Stimulated activated CD4-positive, alpha-beta T cell treated with anti-CD3 and anti-CD28 coated beads, Interleukin-4, amount 100 ng/mL, for 4 hours (primary cell): ENCODE measurements at places on chromosomes 1 and 21.

DNA sequence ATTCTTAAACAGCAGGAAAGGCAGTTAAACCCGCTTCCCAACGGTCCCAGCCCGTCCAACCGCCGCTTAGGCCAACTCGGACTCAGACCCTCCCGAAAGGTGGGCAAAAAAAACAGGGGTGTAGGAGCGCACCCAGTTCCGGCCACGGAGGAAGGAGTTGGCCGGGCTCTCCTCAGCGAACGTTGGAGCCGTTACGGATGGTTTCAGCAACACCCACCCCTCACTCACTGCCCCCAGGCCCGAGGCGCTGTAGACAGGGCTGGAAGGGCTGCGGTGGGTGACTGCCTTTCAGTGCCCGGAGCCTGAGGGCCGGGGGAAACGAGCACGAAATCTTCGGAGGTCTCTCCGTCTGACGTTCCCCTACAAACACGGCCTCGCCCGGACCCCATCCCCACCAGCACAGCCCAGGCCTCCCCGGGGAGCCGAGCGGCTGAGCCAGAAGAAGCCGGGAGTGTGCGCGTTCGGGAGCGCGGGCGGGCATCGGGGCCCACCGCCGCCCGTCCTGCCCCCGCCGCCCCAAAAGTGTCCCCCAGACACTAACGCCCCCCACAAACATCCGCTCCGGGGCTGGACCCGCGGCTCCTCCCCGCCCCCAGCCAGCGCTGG lies 1.3 kb downstream of the KDM5B start:
- no peak for DNase-seq

GRCh38 chr1:82099170-82099569 lies 298.4 kb downstream of the ADGRL2 start:
- no peak for DNase-seq

DNA sequence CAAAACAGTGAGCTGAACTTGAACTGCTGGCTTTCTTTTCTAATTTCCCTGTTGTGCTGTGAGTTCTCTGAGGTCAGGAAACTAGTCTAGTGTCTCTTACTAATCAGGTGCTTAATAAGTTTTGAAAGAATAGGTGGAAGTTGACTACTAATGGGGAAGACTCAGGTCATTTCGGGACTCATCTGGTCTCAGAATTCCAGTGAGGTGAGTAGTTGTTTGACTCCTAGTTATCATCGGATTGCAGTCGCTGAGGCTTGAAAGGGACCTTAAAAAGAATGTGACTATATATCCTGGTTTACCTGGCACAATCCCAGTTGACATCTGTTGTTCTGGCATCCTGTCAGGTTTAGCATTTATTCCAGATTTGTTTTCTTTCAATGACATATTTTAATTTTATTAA lies 81.4 kb upstream of the SPAG17 start:
- DNase-seq = no peak

DNA sequence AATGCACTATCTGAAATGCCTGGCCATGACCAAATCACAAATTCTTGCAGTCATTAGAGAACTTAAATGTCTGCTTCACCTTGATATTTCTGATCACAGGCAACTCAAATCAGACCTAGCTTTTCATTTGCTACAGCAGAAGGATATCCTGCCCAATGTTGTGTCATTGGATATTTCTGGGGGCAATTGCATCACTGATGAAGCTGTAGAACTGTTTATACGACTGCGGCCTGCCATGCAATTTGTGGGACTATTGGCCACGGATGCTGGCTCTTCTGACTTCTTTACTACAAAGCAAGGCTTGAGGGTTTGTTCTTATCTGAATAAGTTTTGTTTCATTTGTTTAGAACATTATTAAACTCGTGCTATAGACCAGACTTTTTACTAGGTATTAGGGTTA lies 14.9 kb downstream of the ZYG11A start:
- DNase-seq = no peak

DNA sequence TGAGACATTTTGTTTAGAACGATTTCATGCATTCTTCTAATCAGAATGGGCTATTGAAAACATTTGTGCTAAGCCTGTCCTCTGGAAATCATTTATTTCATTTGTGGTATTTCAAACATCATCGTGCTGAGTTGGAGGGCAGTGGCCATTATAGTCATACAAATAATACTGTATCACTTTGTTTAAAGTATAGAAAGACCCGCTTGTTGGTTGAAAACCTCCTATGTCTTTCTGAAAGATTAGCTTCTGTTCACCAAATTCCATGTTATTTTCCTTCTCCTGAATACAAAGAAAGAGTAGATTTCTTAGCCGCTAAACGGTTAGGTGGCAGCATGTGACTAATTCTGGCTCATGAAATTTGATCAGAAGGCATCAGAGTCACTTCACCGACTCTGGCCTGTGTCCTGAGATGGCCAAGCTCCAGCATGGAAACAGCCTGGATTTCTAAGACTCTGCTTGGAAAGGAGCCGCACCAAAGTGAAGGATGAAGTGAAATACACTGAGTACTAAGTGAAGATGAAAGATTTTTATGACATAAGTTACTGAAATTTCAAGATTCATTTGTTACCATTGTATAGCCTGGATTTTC lies 355.1 kb downstream of the USP25 start:
- DNase-seq = no peak

GRCh38 chr1:114263343-114263742 lies 109.7 kb upstream of the SYT6 start:
- no peak for DNase-seq

GRCh38 chr21:42590431-42591131 lies 62.8 kb upstream of the PDE9A start:
- no peak for DNase-seq
